CD4-positive, alpha-beta T cell treated with Interleukin-15 for 1 hour (primary cell): ENCODE measurements at places on chromosomes 3 and 15.

GRCh38 chr3:24714436-24714835, 219.8 kb upstream of the THRB start:
- DNase-seq: no peak

- DNase-seq: no peak
Observed at GRCh38 chr3:162525771-162526170, 1029.2 kb downstream of the OTOL1 start.

GRCh38 chr3:42161050-42161935, 70.1 kb downstream of the TRAK1 start:
- no peak for DNase-seq

- no peak for DNase-seq
Observed at GRCh38 chr3:69893274-69893673, 106.3 kb upstream of the SAMMSON start.

DNA sequence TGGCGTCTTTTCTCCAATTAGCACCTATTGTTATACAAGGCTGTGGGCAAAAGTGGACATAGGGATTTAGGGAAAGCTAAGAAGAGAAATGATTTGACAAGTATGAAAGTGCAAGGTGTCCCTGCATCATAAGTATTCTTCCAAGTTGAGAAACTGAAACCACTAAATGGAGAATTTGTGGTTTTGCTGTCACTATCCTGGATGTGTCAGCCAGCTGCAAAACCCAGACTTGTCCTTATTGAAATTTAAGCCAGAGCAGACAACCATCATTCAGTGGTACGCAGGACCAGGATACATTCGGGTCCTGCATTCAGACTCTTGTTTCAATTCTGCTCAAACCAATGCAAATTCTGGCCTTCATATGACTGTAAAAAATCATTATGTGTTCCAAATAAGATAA, 384.8 kb upstream of the TGFBR2 start:
- no peak for DNase-seq

DNA sequence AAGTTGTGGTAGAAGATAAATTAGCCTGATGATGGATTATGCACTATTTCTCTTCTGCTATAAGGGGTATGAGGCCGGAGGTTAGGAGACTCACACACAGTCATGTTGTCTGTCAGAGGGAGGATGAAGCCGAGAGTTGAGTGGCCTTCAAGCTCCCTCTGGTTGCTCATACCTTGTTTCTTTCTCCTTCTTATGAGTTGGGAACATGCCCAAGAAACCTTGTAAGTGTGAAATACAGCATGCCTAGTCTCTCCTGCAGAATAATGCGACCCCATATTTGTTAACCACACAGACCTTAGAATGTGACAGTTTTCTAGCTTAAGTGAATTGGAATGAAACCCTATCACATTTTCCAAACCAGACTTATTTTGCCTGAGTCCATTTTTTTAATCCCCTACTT, 366.7 kb downstream of the PTPRG start:
- no peak for DNase-seq

DNA sequence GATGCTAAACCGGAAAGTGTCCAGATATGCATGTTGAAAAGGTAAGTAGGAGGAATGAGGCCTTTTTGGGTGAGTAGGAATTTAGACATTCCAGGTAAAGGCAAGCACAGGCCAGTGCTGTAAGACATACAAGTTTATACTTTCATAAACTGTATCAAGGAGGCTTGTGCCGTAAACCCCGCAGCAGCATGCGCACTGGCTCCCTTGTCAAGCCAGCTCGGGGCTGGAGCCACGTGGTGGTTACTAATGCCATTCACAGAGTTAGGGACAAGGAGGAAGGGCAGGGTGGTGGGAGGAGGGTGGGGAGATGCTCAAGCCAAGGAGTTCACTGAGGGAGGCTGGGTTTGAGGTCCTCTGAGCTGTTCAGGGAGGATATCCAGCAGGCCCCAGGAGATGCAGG, 35.8 kb downstream of the PLD1 start:
- DNase-seq: no peak

DNA sequence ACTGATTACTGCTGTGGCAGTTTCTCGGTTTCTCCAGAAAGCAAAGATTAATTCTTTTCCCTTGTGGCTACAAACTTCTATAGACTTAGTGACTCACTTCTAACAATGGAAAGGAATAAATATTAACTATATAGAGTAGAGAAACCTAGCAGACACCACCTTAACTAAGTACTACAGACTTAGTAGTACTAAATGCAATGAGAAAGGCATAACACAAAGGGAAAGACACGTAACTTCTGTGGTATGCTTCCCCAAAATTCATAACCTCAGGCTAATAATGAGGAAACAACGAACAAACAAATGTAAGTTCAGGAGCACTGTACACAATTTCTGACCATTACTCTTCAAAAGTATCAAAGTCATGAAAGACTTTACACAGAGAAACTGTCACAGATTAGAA, 31.2 kb downstream of the ATG3 start:
- DNase-seq: no peak

DNA sequence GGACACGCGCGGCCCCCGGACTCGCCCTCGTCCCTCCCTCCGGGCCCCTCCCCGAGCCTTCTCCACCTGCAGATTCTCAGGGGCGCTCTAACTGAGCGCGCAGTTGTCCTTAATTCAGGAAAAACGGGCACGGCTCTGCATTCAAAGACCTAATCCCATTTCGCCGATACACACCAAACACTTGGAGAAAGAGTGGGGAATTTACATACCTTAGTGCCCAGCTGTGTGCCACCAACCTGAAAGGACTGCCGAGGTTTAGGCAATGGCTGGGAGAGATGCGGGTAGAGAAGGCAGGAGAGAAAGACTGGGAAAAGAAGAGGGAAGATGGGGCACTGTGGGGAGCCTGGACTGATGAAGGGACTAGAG, 21.8 kb downstream of the IGDCC3 start:
- DNase-seq: no peak

DNA sequence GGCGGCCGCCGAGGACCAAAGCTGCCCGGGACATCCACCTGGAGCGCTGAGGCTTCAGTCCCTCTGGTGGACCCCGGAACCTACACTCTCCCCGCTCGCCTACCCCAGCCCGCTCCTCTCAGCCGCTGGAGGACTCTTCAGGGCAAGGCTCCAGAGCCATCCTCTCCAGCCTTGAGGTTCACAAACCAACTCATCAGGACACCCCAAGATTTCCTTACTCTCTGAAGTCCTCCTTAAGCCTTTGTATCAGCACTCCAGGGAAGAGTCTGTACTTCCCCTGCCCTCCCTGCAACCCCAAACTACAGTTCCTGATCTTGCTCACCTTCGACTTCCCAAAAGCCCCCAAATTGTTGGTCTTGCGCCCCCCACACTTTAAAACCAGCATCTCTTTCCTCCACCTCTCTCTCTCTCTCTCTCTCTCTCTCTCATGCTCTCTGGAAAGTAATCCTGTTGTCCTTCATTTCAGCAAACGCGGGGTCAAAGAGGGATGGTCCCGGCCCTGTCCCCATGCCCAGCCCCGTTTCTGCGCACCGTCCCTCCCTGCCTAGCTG, 438 bp downstream of the THBS1 start:
- no peak for DNase-seq

DNA sequence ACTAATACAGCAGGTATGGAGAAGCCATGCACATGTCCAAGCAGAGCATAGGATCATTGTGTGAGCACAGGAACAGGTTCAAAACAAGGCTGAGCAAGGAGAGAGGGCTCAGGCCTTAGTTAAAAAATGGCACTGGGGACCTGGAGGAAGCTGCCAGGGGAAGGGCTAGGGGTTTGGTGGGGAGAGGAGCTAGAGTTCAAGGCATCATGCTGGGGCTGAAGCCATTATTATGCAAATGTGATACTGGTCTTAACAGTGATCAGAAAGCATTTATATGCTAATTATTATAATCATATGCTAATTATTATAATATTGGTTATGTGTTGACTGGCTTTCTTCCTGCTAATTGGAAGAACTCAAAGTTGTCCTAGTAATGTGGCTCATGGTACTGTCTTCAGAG, 546.0 kb upstream of the CFAP20DC start:
- no peak for DNase-seq

- no peak for DNase-seq
Observed at GRCh38 chr3:152037297-152037696, 163.9 kb downstream of the SUCNR1 start.

GRCh38 chr3:9806688-9807589, 3.1 kb upstream of the TTLL3 start:
- no peak for DNase-seq

DNA sequence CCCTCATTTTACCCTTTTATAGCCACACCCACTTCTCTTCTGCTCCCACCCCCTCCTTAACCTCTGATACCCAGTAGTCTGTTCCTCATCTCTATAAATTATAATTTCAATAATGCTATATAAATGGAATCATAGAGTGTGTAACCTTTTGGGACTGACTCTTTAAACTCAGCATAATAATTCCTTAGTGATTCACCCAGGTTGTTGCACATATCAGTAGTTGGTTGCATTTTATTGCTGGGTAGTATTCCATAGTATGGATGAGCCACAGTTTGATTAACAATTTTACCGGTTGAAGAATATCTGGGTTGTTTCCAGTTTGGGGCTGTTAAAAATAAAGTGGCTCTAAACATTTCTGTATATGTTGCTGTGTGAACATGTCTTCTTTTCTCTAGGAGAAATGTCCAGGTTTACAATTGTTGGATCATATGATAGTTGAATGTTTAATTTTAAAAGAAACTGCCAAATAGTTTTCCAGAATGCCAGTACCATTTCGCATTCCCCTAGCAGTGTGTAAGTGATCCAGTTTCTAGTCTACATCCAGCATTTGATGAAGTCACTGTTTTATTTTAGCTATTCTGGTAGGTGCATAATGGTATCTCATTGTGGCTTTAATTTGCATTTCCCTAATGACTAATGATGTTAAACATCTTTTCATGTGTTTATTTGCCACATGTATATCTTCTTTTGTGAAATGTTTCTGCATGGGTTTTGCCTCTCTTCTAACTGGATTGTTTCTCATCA, 68.5 kb downstream of the VPS8 start:
- no peak for DNase-seq

- no peak for DNase-seq
Observed at GRCh38 chr3:183904833-183905780, 20.4 kb upstream of the PARL start.

GRCh38 chr3:23981955-23982354, 36.9 kb downstream of the NR1D2 start:
- no peak for DNase-seq

DNA sequence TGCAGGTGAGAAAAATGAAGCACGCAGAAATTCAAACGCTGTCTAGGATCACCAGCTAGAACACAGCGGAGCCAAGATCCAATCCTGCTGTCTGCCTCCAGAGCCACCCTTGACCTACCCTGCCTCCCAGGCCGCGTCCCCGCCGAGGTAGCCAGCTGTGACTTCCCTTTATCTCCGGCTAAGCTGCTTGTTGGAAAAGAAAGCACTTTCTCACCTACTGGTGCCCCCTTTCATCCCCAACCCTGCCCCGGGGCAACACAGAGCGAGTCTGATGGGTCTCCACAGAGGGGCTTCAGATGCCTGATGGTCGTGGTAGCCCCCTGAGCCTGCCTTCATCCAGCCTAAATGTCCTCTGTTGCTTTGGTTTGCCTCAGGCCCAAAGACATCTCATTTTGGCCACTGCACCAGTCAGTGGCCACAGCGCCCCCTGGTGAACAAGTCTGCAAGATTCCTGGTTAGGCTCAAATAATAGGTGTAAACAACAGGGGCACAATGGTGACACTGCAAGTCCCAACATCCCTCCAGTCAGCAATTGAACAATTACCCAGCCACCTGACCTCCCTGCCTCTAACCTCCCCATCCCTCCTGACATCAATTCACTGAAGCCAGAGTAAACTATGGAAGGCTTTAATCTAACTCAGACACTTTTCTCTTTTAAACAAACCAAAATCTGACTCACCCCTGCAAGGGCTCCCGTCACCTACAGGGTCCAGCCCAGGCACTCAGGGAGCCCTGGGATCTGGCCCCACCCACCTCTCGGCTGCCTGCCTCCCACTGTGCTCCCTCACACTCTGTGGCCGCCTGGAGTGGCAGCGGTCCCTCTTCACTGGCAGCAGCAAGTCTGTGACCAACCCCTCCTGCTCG, 27.3 kb upstream of the BCL2L10 start:
- DNase-seq: peak; percentile 54

- DNase-seq: no peak
Observed at GRCh38 chr15:48559285-48559684, 86.2 kb downstream of the FBN1 start.

DNA sequence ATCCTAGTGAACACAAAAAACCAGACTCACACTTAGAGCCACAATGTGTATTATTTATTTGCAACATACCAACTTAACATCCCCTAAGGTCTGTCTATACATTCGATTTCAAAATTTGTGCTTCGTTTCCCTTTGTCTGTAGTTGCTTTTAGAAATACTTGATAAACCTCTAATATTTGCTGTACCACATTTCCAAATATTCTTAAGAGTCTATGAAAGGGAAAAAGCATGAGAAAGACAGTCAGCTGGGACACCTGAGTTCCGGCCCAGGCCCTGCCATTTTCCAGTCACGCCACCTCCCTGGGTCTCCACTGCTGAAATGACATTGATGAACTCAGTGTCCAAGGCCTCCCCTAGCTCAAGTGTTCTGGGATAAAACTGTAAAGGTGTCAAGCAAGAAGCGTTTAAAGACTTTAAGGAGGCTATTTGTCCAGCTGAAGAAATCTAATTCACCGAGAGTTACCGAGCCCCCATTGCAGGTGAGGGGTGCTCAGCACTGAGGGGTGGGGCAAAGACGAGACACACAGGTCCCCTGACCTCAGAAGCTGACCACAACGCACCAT, 26.6 kb downstream of the LRRC2 start:
- DNase-seq: no peak

DNA sequence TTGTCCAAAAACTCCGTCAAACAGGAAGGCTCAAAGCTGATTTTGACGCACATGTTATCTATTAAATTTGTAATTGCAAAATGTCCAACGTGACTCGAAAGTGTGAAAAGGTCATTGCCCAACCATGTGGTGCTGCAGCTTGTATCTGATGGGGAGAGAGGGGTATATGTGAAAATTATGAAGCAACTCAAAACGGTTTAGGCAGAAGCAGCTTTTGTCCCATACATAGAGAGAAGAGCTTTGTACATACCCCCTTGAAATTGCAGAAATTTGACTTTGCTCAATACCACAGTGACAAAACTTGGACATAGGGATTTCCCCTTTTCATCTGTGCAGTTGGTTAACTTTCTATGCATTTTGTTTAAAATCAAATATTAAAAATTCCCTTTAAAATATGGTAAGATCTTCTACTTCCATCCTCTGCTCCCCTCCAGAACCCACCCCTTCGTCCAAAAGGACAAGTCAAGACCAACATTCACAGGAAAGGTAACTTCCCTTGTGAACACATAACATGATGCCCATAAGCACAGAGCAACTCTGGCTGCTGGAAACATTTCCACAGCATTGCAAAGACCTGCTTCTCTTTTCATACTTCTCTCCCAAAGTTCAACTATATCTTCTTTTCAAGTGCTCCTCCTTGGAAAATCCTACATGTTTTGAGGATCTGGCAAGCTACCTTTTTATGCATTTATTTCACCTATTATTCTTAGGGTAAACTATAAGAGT, 253.7 kb upstream of the THBS1 start:
- peak; percentile 61 for DNase-seq
